ENCODE measurements at places on chromosomes 5 and 9.

- DNase-seq, result no peak
Observed at GRCh38 chr9:77841739-77842386, 189.7 kb downstream of the GNAQ start.

GRCh38 chr5:106093134-106093533 lies 1577.6 kb downstream of the EFNA5 start:
- DNase-seq, result no peak

GRCh38 chr9:91067306-91067860 lies 265.8 kb downstream of the SYK start:
- DNase-seq, result no peak

GRCh38 chr9:84677080-84677479 lies 7.6 kb downstream of the NTRK2 start:
- DNase-seq, result no peak

DNA sequence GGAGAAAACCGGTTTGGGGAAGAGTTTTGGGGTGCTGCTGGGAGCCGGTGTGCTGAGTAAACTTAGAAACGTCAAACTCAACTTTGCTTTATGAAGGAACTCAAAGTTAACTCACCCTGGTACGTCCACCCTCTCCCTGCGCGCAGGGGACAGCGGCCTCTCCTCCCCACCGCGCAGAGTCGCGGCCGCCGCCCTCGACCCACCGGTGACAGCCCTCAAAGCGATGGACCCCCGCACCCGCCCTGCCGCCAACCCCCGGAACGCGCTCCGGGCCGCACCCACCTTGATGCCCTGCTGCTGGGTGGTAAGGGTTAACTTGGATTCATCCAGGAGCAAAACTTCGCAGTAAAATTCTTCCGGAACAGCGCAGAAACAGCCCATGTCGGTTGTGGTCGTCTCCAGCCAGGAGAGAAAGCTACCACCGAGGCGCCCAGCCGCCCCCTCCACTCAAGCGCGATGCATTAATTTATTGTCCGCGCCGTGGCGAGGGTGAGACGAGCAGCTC lies 366 bp downstream of the EPB41L4A start:
- DNase-seq, result no peak

DNA sequence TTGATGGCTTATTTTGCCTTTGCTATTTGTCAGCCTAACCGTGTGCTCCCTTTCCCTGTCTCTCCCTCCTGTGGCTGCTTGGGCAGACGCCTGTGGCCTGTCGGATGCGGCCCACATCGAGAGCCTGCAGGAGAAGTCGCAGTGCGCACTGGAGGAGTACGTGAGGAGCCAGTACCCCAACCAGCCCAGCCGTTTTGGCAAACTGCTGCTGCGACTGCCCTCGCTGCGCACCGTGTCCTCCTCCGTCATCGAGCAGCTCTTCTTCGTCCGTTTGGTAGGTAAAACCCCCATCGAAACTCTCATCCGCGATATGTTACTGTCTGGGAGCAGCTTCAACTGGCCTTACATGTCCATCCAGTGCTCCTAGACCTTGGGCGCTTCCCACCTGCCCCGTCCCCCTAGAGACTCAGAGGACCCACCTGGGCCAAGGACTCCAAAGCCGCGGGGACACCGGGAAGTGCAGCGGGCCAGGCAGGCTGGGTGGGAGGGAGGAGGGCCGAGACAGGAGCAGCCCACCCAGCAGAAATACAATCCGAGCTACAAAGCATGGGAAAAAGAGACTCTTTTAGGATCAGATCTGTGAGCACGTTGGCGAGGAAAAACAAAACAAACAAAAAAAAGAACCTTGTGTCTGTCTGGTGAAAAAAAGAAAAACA lies 10.6 kb downstream of the NR2F1 start:
- DNase-seq, result no peak

- DNase-seq, result no peak
Observed at GRCh38 chr5:78809444-78809843, 160.9 kb upstream of the LHFPL2 start.

DNA sequence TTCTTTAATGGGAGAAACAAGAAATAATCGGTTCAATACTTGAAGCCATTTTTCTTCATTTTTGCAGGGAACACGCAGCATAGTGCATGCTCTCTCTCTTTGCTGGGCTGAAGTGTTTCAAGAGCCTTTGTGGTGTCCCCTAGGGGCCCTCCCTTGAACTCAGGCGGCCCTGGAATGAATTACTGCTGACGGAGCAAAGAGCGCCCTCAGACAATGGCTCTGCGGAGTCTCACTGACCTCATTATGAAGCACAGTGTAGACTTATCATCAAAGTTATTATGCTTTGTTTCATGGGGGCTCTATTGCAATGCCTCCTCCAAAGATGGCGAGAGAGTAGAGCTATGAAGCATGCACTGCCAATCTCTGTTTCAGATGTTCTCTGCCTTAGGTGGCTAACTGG lies 64.8 kb upstream of the ADCY2 start:
- DNase-seq, result no peak

- no peak for DNase-seq
Observed at GRCh38 chr5:169006842-169007790, 293.8 kb downstream of the SLIT3 start.

DNA sequence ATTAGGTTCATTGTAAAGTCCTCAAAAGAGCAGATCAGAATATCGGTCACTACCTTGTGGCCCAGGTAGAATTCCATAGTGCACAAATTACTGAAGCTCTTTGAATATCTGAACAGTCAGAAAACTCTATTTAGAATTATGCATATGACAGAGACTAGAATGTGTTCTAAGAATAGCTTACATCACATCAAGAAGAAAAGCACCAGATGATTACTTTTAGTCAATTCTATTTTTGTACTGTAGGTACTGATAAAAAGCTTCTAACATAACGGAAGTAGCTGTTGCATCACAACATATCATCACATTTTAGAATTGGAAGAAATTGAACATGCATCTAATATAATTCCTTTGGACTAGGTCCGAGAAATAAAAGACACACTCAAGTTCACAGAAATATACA lies 946.6 kb upstream of the ARRDC3 start:
- no peak for DNase-seq

DNA sequence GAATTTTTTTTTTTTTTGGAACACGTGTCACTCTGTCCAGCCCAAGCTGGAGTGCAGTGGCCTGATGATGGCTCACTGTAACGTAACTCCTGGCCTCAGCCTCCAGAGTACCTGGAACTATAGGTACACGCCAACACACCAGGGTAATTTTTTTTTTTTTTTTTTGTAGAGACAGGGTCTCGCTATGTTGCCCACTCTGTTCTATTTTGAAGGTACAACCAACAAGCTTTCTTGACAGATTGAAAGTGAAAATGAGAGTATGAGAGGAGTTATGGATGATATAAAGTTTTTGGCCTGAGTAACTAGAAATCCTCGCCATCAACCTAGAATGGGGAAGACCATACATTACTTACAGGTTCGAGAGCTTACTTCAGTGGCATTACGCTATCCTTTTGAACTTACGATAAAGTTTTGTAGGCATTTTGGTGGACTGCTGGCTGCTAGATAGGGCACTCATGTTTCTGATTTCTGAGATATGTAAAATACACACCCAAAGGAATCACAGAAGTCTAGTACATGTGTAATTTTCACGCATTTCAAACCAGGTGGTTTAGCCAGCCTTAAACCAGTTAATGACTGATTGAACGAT lies 806 bp upstream of the CDC42SE2 start:
- DNase-seq, result no peak

DNA sequence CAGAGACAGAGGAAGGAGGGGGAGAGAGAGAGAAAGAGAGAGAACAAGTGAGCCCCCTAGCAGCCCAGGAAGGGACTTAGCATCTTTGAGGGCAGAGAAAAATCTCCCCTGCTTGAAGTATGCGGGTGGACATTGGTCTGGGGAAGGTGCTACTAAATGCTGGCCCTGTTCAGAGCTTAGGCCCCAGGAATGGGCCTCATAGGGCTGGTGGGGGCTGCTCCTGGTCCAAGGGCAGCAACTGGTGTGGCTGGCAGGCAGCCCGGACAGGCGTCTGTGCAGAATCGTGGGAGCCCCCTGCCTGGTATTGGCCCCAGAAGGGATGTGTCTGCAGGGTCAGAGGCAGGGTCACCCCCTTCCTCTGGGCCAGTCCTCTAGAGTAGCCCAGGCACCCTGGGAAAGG lies 47.8 kb upstream of the SUSD3 start:
- no peak for DNase-seq

GRCh38 chr9:115126404-115126803 lies 8.4 kb upstream of the TNC start:
- no peak for DNase-seq

GRCh38 chr9:9214066-9214465 lies 1398.7 kb downstream of the PTPRD start:
- DNase-seq, result no peak

GRCh38 chr5:137491121-137491520 lies 8.0 kb downstream of the SPOCK1 start:
- no peak for DNase-seq

DNA sequence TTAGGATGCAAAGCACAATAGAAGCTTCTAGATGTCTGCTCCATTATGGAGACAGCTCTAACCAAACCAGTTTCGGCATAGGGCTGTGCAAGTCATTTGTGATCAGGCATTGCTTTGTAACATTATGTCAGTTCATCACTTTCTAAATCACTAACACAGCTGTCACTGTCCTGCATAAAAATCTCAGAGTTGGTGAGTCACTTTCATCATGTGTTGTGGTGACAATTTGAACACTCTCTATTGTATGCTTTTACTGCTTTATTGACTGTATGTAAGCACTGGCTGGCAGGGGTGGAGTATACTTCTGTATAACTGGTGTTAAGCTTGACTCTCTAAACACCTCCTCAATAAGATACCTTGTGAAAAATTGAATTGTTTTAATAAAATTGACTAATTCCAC lies 77.9 kb downstream of the SLCO4C1 start:
- no peak for DNase-seq

DNA sequence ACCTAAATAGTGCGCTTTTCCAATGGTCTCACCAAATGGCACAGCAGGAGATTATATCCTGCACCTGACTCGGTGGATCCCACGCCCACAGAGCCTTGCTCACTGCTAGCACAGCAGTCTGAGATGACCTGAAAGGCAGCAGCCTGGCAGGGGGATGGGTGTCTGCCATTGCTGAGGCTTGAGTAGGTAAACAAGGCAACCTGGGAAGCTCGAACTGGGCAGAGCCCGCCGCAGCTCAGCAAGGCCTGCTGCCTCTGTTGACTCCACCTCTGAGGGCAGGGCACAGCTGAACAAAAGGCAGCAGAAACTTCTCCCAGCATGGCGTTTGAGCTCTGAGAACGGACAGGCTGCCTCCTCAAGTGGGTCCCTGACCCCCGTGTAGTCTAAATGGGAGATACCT lies 18.1 kb upstream of the ABLIM3 start:
- DNase-seq, result no peak

- DNase-seq, result no peak
Observed at GRCh38 chr9:7192266-7192665, 434.5 kb downstream of the KDM4C start.

DNA sequence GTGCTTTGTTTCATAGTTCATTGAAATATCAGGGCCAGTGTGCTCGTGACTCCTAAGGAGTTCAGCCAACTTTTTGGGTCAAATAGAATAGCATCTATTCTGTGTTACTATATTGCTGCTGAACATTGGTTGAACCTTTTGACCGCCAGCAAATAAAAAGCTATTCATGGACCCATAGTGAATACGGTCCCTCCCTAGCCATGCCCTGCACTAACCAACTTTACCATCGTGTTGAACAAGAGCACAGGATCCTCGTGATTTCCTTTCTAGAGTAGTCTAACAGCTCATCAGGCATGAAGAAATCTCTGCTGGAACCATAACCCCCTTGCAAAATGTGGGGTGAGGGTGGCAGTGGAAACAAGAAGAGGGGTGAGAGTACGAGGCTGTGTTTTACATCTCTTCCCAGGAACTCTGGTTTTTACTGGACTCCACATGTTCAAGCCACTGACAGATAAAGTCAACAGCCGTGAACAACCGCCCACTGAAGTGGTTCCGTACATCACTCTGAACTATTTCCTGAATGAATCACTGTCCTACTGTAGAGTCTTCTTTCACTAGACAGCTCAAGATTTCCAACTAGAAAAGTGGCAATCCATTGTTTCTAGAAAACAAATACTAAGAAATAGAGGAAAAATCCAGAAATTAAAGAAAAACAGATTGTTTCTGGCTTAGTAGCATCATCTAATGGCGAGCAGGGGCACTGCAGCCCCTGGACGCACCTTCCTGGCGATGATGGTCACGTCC lies 70.1 kb upstream of the SPATA31E1 start:
- no peak for DNase-seq

GRCh38 chr5:39015743-39016586 lies 58.2 kb downstream of the RICTOR start:
- DNase-seq, result no peak

GRCh38 chr5:151541571-151541970 lies 49.6 kb downstream of the FAT2 start:
- no peak for DNase-seq

DNA sequence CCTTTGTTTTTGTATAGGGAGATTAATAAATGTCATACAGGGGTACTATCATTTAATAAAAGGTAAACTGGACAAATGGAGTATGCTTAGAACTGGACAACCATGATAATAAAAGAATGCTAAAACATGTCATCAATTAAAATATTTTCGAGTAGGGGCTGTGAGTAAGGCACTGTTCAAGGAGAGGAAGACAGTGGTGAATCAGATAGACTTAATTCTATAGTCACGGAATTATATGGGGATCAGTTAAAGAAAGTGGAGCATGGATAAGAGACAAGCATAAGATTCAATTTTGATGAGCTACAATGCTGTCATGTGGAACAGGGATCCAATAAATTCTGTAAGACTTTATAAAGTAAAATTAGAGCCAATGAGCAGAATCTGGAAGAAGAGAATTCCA lies 104.5 kb downstream of the HMHB1 start:
- DNase-seq, result no peak

- DNase-seq, result no peak
Observed at GRCh38 chr9:18296702-18297055, 177.3 kb upstream of the ADAMTSL1 start.

GRCh38 chr5:133744960-133745308 lies 132.6 kb upstream of the FSTL4 start:
- DNase-seq, result no peak

DNA sequence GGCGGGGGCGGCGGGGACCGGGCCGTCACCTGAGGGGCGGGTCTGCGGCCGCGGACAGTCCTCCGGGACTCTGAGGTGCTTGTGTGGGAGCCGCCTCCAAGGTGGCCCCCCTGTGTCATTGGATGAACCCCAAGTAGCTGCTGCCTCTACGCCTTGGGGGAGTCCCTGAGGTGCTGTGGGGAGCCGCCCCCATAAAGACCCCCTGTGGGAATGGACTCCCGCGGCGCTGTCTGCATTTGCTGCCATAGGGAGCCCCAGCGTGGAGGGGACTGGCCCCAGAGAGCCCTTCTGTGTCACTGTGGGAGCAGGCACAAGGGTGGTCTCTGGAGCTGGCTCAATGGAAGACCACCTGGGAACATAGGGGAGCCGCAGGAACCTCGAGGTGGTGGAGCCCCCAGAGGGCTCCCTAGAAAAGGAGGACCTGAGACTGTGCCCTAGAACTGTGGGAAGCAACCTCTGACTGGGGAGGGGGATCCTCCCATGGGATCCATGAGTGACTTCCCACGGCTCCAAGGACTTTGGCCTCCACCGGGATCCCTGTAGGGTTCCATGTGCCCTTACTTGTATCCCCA lies 412 bp downstream of the PHF24 start:
- no peak for DNase-seq

GRCh38 chr9:20042128-20042711 lies 253.4 kb upstream of the SLC24A2 start:
- no peak for DNase-seq

All from T-helper 22 cell (primary cell).